ENCODE measurements at places on chromosomes 11 and 22.

GRCh38 chr11:131327421-131327820 is 43.0 kb upstream of the NTM start:
- DNase-seq = no peak

DNA sequence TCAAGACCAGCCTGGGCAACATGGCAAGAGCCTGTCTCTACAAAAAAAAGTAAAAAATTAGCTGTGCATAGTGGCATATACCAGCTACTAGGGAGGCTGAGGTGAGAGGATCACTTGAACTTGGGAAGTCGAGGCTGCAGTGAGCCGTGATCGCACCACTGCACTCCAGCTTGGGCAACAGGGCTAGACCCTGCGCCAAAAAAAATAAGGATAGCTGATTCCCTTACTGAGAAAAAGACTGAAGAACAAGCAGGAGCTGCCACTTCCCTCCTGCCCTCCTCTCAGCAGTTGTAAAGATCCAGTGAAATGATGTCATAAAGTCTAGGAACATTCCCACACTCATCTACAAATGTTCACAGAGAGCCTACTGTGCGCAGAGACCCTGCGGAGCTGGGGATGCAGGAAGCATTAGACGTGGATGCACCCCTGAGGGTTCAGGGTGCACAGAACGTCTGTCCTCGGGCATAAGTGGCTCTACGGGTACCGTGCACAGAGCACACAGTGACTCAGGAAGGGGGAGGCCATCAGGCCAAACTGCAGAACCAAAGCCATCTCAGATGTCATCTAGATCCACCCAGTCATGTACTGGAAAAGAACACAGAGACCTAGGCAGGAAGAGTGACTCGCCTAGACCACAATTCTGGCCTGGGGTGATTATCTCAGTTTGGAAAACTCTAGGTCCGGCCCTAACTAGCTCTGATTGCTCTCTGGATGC is 11.7 kb downstream of the SEC14L2 start:
- DNase-seq = no peak

DNA sequence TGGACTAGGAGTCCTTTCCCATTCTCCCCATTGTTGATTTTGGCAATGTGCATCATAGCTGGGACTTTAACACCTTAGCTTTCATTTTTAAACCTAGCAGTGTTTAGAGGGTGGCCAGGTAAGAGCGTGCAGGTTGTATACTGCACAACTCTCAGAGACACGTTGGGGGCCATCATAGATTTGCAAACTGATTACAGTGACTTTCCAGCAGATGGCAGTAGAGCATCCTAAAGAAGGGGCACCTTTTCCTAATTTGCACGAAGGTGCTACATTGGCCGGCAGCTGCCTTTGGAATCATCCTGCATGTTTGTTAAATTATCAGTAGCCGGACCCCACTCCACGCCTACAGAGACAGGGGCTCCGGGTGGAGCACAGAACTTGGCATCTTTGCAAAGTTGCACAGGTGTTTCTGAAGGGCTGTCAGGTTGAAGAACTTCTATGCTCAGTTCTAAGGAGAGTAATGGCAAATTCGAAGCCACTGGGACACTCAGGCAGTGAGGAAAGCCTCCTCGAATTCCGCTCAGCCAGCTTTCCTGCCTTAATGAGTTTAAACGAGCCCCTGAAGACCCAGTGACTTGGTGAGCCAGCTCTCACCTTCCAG is 7.7 kb downstream of the LHFPL7 start:
- peak; percentile 35 for DNase-seq

GRCh38 chr22:36912694-36913426 is 568 bp upstream of the CSF2RB start:
- no peak for DNase-seq

- DNase-seq = no peak
Measured at GRCh38 chr11:74839971-74840370, 91.3 kb downstream of the RNF169 start.

GRCh38 chr11:39363571-39363970 is 2095.9 kb downstream of the LRRC4C start:
- DNase-seq = no peak

DNA sequence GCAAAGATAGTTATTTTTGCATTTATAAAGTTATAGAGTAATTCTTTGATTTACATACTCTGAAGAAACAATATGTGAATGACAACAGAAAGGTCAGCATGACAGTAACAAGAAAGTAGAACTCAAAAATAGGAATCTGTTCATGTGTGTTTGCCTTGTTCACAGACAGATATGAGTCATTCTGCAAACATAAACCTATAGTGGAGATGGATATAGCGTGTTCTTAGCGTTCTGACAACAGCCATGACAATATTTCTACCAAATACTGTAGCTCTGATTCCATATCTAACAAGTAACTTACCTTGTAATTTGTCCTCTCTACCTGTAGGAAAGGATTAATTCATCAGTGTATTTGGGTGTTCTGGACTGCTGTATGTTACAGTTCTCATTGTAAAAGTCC is 208.5 kb upstream of the MTMR2 start:
- DNase-seq = no peak

- no peak for DNase-seq
Measured at GRCh38 chr11:90100431-90100830, 14.7 kb downstream of the UBTFL1 start.

DNA sequence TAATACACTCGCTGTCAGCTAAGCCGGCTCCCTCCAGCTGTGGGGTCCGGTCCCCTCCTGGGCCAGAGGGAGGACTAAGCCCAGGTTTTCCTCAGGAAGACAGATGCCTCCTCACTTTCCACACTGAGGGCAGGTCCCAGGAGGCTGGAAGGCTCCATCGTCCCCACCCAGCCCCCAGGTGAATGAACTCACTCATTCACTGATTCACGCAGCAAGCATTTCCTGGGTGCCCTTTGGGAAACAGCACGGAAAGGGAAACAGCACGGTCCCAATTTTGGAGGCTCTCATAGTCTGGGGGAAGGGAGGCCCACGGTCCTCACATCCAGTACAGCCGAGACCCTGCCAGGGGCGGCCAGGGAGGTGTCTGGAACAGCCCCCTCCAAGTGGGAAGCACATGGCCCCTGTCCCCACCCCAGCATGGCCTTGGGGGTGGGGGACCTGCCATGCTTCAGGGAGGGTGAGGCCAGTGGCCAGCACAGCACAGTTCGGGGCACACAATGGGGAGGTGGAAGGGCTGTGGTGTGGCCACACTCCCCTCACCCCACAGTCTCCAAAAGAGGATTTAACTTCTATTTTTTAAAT is 9.3 kb upstream of the TH start:
- no peak for DNase-seq

DNA sequence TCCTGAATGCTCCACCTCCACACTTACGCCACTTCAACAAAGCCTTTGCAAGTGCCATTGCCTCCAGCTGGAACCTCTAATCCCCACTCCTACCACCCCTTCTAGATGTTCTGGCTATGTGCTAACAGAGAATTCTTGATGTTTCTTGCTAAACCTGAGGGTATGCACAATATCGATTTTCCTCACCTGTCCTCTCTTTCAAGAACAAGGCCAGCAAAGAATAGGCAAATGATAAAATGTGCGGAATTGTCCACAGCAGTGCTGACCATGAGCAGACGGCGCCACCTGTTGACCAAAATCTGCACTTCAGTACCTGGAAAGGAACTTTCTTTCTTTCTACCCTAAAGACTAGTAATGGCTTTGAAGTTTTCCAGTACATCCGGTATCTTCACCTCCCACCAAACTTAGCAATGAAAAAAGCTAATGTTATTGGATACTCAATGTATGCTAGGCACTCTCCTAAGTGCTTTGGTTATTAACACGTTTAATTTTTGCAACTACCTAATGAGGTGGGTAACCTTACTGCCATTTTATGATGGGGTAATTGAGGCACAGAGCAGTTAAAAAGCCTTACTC is 3.4 kb downstream of the TIMM10 start:
- no peak for DNase-seq

GRCh38 chr11:61367406-61367805 is 5.2 kb downstream of the TMEM138 start:
- DNase-seq = no peak

- DNase-seq = no peak
Measured at GRCh38 chr11:10365045-10365444, 60.2 kb downstream of the ADM start.

DNA sequence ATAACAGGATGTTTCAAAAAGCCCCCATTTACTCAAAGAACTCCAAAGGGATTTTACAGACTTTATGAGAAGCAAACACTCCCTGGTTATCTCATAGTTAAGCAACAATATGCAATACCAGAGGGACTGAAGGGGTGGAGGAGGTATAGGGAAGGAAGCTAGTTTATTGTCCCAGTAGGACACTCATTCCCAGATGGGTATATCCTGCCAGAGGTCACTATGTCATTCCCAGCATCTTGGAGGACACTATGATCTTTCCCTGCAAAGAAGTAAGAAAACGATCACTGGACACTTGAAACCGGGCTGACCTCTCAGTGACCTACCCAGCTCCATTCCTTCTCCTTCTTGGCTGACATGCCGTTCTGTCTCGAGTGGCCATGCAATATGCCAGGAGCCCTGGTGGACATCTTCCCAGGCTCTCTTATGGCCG is 114.5 kb downstream of the NAT10 start:
- no peak for DNase-seq

GRCh38 chr11:103070142-103070541 is 21.8 kb downstream of the DCUN1D5 start:
- no peak for DNase-seq

GRCh38 chr11:130881475-130882137 is 34.7 kb downstream of the SNX19 start:
- DNase-seq = no peak

DNA sequence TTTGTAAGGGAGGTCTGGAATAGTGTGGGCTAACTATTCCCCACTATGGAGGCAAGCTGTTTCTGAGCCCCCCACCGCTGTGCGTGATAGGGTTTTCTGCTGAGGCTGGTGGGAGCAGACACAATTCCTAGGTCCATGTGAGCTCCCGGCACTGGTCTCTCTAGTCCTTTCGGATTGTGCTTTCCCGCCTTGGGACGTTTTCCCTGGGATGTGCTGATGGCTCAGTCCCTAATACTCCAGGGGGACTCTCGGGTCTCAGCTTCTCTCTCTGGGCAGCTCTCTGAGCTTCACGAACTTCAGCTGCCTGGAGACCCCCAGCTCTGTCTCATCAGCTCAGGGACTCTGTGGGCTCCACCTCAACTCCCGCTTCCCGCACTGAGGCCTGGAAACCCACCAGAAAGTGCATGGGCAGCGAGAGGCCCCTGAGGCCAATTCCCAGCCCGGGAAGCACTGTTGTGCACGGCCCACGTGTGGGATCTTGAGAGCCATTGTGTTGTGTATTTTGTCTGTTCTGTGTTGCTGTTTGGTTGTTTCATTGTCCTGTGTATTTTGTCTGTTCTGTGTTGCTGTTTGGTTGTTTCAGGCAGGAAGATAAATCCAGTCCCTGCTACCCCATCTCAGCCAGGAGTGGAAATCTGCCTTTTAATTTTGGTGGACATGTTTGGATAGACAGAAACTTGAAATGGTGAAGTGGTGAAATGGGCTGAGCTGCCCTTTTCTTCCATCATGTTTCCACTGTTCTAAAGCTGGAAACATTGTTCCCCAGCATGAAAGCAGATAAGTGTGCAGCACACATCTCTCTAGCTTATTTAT is 12.7 kb upstream of the TNNT3 start:
- no peak for DNase-seq

GRCh38 chr11:60870276-60870675 is 2.9 kb downstream of the ZP1 start:
- DNase-seq = no peak

DNA sequence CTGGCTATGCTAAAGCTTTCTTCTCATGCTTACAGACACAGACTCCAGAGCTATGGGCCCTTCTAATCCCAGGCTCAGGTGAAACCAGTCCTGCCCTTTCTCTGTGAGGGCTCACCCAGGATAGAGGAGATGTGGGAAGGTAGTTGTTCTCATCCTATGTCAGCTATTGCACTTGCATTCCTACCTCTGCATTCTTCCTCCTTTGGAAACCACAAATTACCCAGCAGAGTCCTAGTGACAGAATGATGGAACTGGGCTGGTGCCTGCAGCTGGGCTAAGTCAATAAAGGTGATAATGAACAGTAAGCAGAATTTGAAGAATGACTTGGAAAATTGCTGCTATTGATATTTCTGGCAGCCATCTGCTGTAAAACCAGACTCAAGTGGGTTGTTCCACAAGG is 560.0 kb downstream of the TMEM135 start:
- DNase-seq = no peak

- DNase-seq = no peak
Measured at GRCh38 chr11:72338741-72339140, 94.8 kb upstream of the PHOX2A start.
